Stimulated activated CD8-positive, alpha-beta memory T cell treated with anti-CD3 and anti-CD28 coated beads, Interleukin-15, amount 100 ng/mL, for 1 hour (primary cell): ENCODE measurements at places on chromosomes 12 and 14.

GRCh38 chr12:32134101-32134888, 27.6 kb downstream of the BICD1 start:
- DNase-seq: no peak

GRCh38 chr12:84561351-84561750, 351.2 kb downstream of the SLC6A15 start:
- DNase-seq: no peak

- no peak for DNase-seq
These were observed 455.9 kb upstream of the USP15 start for GRCh38 chr12:61804301-61804700.

- DNase-seq: no peak
These were observed 3.4 kb downstream of the KLRB1 start for GRCh38 chr12:9604287-9604686.

- no peak for DNase-seq
These were observed 147.9 kb upstream of the NCOR2 start for GRCh38 chr12:124715121-124715990.

DNA sequence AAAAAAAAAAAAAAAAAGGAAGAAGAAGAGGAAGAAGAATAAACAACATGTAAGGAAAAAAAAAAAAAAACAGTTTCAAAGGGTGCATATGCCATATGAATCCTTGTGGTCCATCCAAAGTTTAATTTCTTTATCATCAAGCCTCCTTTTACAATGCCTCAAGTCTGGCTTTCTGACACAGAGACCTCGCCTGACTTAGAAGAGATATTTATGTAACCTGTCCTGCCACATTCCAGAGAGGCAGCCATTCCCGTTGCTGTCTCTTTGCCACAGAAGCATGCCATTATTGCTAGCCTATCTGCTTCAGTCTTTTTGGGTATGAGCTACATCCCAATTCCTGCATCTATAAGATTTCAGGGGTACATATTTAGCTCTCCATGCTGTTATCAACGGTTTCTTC, 596.7 kb upstream of the ATP2B1 start:
- DNase-seq: no peak

DNA sequence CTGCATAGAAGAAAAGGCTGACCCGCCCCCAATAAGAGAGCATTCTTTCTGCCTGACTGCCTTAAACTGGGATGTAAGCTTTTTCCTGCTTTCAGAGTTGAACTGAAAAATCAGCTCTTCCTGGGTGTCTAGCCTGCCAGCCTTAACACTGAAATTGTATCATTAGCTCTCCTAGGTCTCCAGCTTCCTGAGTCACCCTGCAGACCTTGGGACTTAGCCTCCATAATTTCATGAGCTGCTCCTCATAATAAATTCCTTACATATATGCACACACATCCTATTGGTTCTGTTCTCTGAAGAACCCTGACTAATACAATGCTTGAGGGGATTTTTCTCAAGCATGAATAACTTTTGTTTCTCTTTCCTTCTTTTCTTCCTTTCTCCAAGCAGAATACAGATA, 76.4 kb upstream of the FAR2 start:
- DNase-seq: no peak

GRCh38 chr12:44869503-44869902, 6.6 kb downstream of the NELL2 start:
- DNase-seq: no peak

DNA sequence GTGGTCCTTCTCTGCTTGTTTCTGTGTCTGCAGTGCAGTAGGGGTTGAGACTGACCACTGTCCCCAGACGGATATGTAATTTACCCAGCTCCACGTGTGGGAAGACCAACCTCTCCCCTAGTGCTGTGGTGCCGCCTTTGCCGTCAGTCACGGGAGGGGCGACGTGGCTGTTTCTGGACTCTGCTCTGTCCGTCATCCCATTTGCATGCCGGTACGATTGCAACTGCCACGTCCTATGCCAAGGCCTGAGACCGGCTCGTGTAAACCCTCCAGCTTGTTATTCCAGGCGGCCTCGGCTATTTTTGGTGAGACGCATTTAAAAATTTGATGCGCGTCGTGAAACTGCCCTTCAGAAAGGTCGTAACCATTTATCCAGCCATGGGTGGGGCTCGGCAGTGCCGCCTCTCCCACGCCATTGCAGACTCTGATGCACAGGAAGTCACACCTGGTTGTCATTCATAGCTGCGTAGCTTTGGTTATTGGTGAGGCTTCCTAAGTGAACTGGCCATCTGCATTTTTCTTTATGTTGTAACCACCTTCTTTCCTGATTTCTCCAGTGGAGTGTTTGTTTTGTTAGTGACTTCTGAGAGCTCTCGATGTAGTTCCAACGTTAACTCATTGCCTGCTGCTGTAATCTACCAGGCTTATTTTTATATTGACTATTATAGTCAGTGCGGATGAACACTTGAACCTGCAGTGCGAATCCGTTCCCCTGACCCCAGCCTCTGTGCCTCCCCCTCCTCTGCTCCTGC, 75.1 kb downstream of the ADGRD1 start:
- no peak for DNase-seq

DNA sequence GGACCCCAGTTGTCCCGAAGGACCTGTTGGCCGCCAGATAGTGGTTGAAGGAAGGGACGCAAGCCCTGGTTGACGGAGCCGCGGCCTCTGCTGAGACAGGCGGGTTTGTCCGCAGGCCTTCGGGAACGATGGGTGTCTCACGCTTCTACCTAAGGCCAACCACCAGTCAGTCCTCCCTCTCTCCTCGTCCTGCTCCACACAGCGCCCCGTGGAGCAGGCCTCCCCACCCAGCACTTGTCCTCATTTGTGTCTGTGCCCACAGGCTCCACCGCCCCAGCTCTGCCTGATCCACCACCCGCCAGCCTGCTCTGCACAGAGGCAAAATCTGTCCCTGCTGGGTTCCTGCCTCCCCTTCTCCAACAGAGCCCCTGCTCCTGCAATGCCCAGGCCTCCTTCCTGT, 41.0 kb downstream of the RIMBP2 start:
- DNase-seq: no peak

DNA sequence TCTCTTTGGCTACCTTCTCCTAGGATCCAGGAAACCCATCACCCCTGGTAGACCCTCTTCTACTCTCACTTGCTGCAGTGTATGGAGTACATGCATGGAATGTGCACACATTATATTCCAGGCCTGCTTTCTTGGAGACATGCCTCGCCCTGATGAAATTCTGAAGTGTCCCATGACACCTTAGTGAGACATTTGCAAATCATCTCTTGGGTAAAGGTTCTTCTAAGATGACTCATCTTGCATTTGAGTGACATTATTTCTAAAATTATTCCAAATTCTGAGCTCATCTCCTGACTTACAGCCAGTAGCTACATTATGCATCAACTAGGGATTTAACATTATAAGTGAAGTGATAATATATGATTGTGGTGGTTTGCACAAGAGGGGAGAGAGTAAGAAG, 49.8 kb downstream of the SDR9C7 start:
- DNase-seq: no peak

GRCh38 chr12:7144414-7145120, 14.4 kb downstream of the CLSTN3 start:
- no peak for DNase-seq

GRCh38 chr14:28709571-28710305, 56.8 kb upstream of the FOXG1 start:
- DNase-seq: no peak

DNA sequence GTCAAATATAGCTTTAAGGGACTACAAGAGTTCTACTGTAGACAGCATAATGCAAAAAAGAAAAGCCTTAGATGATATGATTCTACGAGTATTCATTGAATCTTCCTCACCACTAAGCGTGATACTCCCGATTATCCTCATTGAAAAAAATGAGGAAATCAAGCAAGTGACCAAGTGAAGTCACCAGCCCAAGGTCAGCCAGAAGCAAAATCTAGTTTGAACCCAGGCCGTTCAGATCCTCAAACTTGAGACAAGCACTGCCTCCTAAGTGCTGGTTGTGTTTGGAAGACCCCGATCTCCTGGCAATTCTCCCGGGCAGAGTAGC, 845 bp downstream of the GIT2 start:
- DNase-seq: no peak

DNA sequence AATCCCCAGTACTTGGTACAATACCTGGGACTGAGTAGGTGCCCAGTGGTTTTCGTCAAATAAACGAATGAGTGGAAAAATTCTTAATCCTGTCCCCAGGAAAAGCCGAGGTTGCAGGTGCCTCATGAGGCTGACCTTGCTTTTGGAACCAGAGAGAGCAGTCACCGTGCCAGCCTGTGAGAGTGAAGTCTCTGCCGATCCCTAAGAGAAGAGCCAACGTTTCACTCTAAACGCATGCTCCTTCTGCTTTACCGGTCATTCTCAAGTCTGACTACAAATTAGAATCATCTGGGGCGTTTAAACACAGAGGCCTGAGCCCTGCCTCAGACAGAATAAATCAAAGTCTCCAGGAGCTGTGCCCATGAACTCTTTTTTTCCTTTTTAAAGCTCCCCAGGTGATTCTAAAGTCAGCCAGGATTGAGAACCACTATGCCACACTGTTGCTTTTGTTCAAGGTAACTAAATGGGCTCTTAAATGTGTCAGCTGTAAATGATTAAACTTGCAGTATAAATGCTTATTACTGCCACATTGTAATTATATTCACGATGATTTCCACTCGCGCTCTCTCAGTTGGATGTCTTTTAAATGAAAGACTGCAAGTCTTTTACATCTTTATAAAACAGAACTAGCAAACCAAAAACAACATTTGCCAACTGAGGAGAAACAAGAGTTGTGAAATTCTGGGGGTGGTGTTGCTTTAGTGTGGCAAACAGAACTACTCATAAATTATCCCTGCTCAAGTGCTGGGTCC, 26.9 kb downstream of the TCP11L2 start:
- DNase-seq: no peak
